A549 treated with AZD2906 at 1 μM for 4 hours (cell line): ENCODE measurements at places on chromosomes 6 and 20. TPM values are rescaled to one million over a fixed set of nuclear protein-coding genes. Genes with fewer than 3 reads are reported as not detected.

The PPP1R14C gene
- 3.4 to 4.0 TPM (median 3.5 TPM) in 5 replicates for total RNA-seq

The PRKN gene
- total RNA-seq, result 0.02 to 0.24 TPM (median 0.02 TPM) in 3 of 5 replicates, not detected in the others

The LPA gene
- total RNA-seq, result 0.06 to 0.15 TPM (median 0.07 TPM) in 5 replicates

The RING1 gene
- total RNA-seq, result 19.1 to 24.8 TPM (median 23.7 TPM) in 5 replicates

The SNX5 gene
- total RNA-seq, result 218 to 233 TPM (median 225 TPM) in 5 replicates

The CRISP2 gene
- total RNA-seq, result not detected in 5 replicates

The SLC17A3 gene
- 0.81 to 1.2 TPM (median 0.85 TPM) in 5 replicates for total RNA-seq

The SAMD5 gene
- 0.37 to 0.55 TPM (median 0.49 TPM) in 5 replicates for total RNA-seq

The MCHR2 gene
- not detected in 5 replicates for total RNA-seq

The ANGPT4 gene
- total RNA-seq, result 0.02 to 0.04 TPM (median 0.03 TPM) in 4 of 5 replicates, not detected in the other

The ZNF334 gene
- not detected in 5 replicates for total RNA-seq
